ENCODE measurements at places on chromosomes 5 and 9.
A peak's percentile ranks its signal among the peaks of the same experiment; 100 is the strongest.

DNA sequence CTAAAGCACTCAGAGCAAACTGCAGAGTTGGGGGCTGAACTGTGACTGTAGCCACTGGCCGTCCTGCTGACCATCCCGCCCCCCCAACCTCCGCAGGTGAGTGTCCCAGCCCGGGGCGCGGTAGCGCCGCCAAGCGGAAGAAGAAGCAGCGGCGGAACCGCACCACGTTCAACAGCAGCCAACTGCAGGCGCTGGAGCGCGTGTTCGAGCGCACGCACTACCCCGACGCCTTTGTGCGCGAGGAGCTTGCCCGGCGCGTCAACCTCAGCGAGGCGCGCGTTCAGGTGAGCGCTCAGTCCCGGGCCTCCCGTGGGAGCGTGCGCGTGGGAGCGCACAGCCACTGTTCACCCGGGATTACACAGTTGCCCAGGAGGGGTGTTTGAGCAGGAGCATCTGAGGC is 33.7 kb downstream of the PTGES start:
- no peak for DNase-seq

DNA sequence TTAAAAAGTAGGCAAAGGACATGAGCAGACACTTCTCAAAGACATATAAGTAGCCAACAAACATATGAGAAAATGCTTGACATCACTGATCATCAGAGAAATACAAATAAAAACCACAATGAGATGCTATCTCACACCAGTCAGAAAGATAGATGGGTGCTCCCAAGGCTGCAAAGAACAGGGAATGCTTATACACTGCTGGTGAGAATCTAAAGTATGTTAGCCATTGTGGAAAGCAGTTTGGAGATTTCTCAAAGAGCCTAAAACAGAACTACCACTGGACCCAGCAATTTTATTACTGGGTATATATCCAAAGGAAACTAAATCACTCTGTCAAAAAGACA is 154.2 kb downstream of the NDUFS4 start:
- peak; percentile 17 for DNase-seq

GRCh38 chr5:79436821-79437220 is 77.1 kb downstream of the HOMER1 start:
- no peak for DNase-seq

DNA sequence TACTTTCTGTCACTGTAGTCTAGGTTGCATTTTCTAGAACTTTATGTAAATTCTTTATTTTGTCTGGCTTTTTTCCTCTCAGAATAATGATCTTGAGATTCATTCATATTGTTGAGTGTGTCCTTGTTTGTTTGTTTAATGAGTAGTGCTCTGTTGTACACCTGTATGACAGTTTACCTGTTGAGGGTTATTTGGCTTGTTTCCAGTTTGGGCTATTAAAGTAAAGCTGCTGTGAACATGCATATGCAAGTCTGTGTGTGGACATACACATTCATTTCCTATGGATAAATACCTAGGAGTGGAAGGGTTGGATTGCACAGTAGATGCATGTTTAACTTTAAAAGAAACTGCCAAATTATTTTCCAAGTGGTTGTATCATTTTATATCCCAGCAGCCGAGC is 30.4 kb downstream of the MVB12B start:
- peak; percentile 90 for DNase-seq

GRCh38 chr5:81010336-81011169 is 50.4 kb downstream of the RASGRF2 start:
- no peak for DNase-seq

GRCh38 chr5:67287510-67288268 is 91.1 kb upstream of the CD180 start:
- DNase-seq: no peak

DNA sequence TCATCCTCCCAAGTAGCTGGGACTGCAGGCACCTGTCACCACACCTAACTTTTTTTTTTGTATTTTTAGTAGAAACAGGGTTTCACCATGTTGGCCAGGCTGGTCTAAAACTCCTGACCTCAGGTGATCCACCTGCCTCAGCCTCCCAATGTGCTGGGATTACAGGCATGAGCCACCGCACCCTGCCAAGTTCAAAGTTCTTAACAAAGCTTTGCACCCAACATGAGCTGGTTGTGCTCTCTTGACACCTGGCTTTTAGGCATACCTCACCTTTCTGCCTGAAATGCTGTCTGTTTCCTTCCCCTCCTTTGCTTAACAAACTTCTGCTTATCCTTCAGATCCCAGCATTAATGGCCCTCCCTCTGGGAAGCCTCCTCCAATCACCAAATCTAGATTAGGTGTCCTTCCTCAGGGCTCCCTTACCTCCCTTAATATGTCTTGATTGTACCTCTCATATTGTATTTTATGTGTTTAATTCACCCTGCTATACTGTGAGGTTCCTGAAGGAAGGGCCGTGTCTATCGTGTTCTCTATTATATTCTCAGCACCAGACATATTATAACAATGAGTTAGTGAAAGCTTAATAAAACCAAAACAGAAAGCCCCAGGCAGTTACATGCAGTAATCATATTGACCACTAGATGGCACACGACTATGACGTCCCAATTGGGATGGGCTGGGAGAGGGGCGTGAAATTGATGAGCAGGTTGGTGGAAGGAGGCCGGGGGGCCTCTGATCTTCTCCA is 62.9 kb upstream of the PPARGC1B start:
- DNase-seq: no peak
